Cardiac septum (tissue), 1 donor: ENCODE measurements at places on chromosomes 1 and 21. TPM values are rescaled to one million over a fixed set of nuclear protein-coding genes. Genes with fewer than 3 reads are reported as not detected.

The KRTAP7-1 gene
- total RNA-seq = not detected

The LCE1D gene
- not detected for total RNA-seq

The MGST3 gene
- total RNA-seq = 998 TPM

The CDK18 gene
- total RNA-seq = 195 TPM

The RAB25 gene
- total RNA-seq = not detected
